ENCODE measurements at places on chromosomes 1 and 21.

DNA sequence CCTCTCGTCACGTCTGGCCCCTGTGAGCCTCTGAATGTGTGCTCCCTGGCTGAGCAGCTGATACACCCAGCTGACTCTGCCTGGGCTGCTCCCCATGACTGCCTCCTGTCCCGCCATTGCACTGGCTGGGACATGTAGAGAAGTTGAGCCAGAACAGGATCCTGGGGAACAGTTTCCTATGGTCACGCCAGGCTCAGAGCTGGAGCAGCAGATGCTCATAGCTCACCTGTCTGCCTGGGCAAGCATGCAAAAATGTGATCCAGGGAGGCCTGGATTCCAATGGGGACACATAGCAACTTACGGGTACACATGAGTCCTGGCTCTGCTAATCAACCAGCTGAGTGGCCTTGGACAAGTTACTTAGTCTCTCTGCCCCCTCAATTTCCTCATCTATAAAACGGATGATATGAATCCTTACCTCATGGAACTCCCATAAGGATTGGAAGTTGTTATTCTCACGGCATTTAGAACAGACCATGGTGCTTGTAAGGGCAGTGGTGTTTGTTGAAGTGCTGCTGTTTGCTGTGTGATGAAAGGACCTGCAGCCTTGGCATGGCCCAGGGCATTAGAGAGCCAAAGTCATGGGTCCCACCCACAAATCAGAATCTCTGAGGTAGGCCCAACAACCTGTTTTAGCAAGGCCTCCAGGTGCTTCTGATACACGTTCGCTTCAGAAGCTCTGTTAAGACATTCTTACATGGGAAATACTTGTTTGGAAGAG, 150.3 kb upstream of the VANGL1 start:
- no peak for DNase-seq

DNA sequence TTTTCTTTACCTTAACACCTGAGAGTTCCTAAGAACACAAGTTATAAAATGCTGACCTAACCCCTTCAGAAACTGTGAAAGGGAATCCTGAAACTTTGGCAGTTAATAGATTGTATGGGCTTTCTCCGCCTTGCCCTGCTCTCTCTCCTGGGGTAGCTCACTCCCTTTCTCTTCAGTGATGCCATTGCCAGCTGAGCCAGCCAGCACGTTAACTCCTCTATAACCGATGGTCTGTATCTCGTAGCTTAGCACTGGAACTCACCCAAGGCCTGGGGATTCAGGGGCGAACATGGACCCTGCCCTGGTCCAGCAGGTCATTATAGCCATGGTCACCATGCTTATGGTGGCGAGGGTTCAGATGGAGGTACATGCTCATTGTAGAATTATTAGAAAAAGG, 40.7 kb downstream of the TRAPPC10 start:
- no peak for DNase-seq

DNA sequence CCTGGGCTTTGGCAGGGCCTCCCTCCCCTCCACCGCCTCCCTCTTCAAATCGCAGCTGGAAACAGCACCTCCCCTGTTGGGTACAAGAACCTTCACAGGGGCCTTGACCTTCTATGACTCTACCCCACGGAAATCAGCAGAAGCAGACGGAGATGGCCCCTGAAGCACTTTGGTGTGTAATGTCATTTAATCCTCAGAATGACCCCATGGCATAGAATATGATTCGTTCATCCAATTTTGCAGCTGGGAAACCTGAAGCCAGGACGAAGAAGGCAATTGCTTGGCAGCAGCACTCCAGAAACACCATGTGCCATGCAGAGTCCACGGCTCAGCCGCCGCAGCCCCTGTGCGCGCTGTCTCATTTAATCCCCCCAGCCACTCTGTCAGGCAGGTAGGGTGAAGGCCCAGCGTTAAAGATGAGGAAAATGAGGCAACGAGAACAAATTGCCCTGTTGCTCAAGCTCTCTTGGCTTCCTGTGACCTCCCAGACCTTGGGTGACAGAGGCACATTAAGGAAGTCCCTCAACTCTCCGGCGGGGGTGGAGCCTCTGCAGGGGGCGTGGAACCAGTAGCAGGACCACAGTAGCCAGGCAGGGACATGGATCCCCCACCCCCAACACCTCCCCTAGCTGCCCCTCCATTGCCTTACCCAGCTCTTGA, 25.8 kb upstream of the LAPTM5 start:
- no peak for DNase-seq

GRCh38 chr1:239545466-239545865, 159.1 kb downstream of the CHRM3 start:
- DNase-seq = no peak

- DNase-seq = no peak
These were observed 36.5 kb downstream of the RNASEL start for GRCh38 chr1:182552527-182552926.

DNA sequence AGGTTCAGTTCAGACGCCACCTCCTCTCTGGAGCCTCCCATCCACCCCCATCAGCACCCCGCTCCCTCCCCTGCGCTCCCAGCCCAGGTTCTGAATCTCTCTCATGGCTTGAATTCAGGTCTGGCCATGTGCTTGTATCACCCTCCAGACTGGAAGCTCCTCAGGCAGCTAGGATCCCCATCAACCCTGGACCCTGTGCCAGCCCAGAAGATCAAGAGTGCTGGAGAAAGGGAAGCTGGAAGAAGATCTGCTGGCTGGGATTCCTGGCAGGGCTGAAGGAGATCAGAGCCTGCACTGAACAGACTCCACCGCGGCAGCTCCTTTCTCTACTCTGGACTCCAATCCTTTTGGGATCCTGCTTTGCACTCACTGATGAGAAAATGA, 11.7 kb upstream of the TINAGL1 start:
- no peak for DNase-seq

- no peak for DNase-seq
These were observed 38.2 kb upstream of the ZNF124 start for GRCh38 chr1:247210062-247210375.

Measured in CD8-positive, alpha-beta T cell (primary cell).